ENCODE measurements at places on chromosomes 5 and 9.

GRCh38 chr9:70290626-70291025 lies 31.8 kb downstream of the SMC5 start:
- no peak for DNase-seq

DNA sequence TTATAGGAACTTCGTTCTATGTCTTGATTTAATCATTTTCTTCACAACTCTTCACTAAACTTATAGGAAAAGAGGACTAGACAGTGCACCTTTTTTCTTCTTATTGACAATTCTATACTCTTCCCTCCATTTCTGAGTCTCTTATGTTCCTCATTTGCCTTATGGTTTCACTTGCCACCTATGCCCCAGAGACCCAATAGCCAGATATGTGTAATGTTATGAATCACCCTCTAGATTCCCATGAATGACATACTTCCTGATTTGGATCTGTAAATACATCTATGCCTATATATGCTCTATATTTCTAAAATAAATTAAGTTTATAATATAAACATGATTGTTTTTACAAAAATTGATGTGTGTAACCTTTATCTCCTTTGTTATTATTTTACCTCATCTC lies 514.1 kb upstream of the MEF2C start:
- DNase-seq, result no peak

DNA sequence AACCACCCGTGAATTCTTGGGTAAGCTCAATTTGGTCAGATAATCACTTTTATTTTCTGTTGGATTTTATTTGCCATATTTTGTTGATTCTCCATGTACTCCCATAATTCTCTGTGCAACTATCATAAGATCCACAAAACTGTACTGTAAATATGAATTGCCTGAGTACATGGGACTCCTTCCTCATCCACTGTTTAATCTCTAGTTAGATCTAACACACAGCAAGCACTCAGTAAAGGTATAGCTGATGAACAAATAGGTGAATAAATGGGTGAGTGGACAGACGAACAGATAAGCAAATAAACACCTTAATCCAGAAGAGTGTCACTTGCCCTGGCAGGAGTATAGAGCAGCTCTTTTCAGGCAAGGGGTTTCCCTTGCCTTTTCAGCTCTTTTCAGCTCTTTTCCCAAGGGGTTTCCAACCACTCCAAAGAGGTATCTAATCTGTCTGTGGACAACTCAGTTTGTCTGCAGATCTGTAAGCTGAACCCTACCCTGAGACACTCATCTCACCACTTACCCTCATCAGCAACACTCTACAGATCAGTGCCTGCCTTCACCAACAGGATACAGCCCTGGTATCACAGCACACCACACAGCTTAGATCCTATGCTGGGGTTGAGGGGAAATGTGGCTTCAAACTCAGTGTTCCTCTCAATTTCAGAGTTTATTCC lies 51.2 kb downstream of the SIL1 start:
- DNase-seq, result no peak

- no peak for DNase-seq
Measured at GRCh38 chr9:134996591-134997530, 79.1 kb upstream of the FCN1 start.

DNA sequence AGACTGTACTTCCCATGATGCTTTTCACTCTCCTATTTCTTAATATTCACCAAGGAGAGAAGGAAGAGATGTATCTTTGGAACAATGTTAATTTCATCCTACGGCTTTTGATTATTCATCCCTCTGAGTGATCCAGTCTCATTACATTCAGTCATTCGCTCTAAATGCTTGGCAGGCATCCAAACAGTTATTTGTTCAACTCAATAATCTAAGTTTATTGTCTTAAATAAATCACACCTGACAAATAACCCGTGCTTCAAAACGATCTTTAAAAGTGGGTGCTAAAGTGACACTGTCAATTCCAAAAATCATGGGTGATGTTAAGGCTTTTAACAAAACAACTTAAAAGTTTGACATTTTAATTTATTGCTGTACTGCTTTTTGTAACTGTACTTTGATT lies 233.1 kb downstream of the RASEF start:
- DNase-seq, result no peak

- DNase-seq, result no peak
Measured at GRCh38 chr5:142186857-142187594, 78.4 kb downstream of the NDFIP1 start.

DNA sequence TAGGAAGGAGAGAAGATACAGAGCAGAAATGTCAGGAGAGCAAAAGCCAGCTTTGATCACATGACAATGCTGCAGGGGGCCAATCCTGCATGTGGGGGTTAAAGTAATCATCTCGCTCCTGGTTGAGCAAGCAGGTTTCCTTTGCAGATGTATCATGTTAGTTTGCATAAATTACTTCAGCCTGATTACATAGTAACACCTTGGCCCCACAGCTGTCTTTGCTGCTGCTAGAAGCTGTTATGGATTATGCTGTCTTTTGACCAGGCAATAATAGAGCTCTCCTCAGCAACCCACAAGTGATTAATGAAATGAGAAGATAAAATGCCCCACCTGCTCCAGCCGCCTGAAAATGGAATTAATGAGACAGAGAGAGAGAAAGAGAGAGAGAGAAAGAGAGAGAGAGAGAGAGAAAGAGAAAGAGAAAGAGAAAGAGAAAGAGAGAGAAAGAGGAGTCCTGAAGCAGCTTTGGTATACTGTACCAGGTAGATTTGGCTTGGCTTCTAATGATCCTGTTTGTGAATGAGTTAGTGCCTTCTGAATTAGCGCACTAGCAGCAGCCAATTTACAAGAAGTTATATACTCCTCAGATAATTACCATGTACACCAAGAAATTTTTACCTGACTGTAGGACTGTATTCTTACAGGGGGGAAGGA lies 174.3 kb upstream of the RORB start:
- no peak for DNase-seq

DNA sequence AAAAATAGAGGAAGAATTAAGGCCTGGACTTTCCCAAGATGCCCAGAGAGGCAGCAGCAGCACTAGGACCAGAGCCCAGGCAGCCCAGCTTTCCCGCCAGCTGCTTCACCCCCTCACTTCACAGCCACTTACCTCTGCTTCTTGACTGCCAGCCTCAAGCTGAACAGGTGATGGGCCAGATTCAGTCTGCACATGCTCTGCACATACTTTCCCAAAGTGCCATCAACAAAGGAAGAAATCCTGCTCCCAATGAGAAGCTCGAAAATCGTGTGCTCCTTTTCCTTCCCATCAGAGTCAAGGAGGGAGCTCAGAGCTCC lies 4.1 kb upstream of the SLC25A48 start:
- no peak for DNase-seq
